ENCODE measurements at places on chromosomes 11 and 22.
A peak's percentile ranks its signal among the peaks of the same experiment; 100 is the strongest.

DNA sequence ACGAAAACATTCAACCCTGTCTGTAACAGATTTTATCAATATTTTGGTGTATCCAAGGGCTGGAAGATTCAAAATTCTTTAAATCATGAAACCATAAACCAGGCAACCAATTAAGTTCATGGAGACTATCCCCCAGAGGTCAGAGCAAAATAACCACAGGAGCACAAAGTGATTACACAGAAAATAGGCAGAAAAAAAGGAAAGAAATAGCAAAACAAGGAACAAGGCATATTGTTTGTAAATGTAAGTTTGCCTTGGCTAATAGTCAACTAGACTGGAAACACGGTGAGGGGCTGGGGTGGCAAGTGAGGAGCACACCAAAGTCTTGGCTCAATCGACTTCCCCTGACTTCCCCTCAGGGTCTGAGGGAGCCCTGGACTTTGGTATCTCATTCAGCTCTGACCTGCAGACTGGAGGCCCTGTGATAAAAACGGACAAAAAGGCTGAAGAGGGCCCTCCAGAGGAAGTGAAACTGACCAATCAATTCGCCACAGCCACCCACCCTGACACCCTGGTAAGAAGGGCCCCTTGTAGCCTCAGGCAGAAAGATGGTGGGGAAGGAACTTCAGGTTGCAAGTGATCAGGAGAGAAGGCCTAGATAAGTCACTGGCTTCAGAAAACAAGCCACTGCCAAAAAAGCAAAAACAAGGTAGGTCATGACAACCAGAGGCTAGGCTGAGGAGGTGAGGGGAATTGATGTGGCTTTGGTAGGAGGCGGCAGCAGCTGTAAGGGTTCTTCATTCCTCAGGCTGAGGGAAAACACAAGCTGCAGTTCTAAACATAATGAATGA is 1.8 kb downstream of the SIK3 start:
- DNase-seq: peak; percentile 63

GRCh38 chr11:115146425-115146824 is 357.8 kb downstream of the CADM1 start:
- DNase-seq: no peak

DNA sequence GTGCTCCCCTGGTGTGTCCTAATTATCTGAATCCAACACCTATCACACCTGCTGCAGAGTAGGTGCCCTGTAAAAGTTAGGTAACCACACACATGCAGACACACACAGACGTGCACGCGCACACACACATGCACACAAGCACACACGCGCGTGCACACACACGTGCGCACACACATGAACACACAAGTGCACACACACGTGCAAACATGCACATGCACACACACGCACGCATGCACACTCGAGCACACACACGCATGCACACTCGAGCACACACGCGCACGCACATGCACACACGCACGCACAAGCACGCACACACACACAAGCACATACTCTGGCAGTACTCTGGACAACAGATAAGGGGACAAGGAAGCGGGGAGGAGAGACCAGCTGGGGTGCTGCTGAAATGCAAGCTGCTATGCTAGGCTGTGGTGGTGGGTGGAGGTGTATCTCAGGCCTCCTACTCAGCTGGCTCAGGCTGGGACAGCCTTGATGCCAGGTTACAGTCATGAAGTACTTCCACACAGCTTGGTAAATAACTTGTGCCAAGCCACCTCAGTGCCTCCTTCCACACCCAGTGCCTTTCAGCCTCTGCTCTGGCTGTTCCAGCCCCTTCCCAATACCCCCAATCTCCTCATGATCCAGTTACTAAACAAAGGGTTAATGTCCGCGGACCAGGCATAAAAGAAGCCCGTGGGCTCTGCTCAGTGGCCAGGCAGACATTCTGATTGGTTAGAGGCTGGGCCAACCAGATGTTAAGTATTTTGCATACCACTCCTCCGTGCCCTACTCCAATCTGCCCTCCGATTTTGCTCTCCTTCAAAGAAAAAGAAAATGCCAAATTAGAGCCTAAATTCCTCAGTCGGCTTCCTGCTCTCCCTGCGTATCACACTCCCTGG is 374.1 kb downstream of the TENM4 start:
- no peak for DNase-seq

- peak; percentile 77 for DNase-seq
Observed at GRCh38 chr11:94507485-94507884, 4.8 kb upstream of the C11orf97 start.

GRCh38 chr22:31625257-31625640 is 36.8 kb downstream of the PISD start:
- DNase-seq: no peak

DNA sequence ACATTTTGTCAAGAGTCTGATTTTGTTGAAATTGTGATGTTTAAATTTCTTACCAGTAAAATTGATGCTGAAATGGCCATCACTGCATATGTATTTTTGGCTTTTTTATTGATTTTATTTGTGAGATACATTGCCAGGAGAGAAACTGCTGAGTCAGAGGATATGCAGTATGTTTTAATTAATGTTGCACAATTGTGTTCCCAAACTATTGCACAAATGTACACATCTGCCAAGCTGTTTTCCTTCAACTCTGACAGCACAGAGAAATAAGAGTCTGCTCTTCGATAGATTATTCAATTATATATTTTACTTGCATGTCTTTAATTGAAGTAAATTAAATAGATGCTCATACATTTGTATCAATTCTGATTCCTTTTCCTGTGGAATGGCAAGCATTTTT is 640.2 kb upstream of the LUZP2 start:
- no peak for DNase-seq

DNA sequence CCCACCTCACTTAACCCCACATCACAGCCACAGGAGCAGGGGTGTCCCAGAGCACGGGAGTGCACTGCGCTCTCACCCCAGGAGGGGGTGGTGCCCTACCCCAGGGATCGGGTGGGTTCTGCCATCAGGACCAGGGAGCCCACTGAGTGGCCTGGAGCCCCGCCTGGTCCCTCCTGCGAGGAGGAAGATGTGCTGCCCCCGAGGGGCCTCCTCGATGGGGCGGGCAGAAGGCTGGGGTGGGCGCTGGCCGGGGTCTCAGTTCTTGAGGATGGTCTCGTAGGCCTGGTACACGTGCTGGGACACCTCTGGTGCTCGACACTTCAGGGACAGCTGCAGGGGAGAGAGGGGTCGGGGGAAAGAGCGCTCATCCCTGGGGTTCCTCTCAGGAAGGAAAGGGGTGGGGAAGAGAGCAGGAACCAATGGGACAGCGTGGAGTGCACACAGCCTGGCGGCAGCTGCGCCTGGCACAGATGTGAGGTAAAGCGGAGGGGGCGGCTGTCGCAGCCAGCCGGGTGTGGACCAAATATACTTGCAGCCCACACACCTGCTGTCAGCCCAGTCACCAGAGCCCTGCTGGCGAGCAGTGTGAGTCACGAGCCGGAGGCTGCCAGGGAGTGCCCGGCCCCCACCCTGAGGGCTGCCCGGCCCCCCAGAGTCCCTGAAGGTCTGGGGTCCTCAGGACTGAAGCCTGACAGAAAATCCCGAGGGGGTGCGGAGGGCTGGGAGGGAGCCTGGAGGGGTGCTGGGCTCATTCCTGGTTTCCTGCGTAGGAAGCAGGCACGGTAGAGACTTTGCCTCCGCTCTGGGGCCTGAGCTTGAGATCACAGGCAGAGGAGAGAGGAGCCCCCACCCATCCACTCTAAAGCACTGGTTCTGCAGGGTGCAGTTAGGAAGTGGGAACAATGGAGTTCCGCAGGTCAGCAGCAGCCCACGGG is 13.3 kb upstream of the RASL10A start:
- DNase-seq: no peak

- peak; percentile 30 for DNase-seq
Observed at GRCh38 chr22:45185718-45186514, 22.2 kb downstream of the NUP50 start.

DNA sequence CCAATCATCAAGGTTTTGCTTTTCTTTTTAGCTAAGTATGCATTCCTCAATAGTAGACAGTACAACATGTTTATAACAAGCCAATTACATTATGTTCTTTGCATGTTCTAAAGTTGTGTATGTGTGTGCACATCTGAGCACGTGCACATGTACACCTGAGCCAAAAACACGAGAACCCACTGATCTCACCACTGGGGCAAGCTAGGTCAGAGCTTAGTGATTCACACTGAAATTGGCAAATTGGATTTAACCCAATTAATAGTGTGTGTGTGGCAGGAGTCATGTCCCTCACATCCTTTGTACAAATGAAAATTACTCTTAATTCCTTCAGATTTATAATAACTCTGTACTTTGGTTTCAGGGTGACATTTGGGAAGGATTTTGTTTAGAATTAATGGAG is 145.7 kb upstream of the TEAD1 start:
- no peak for DNase-seq

Data from inflammatory macrophage treated with lipopolysaccharide for 4 hours (primary cell).